ENCODE measurements at places on chromosomes 11 and 22. TPM values are rescaled to one million over a fixed set of nuclear protein-coding genes. Genes with fewer than 3 reads are reported as not detected.

KCNQ1 gene
- total RNA-seq: 0.74 TPM

SMTNL1 gene
- not detected for total RNA-seq

CRYBA4 gene
- not detected for total RNA-seq

PTPMT1 gene
- 72.6 TPM for total RNA-seq

SCUBE2 gene
- total RNA-seq: 0.44 TPM

MS4A2 gene
- not detected for total RNA-seq

VSTM5 gene
- total RNA-seq: not detected

RAB1B gene
- total RNA-seq: 149 TPM

WNT11 gene
- total RNA-seq: 1.5 TPM

ISX gene
- not detected for total RNA-seq

OAF gene
- total RNA-seq: 7.2 TPM

IRAG1 gene
- not detected for total RNA-seq

PLEKHA7 gene
- 37.2 TPM for total RNA-seq

OLFML1 gene
- not detected for total RNA-seq

CYTH4 gene
- 0.76 TPM for total RNA-seq

FIBIN gene
- not detected for total RNA-seq

F2 gene
- 2.2 TPM for total RNA-seq

CD44 gene
- 627 TPM for total RNA-seq

CAPN5 gene
- 12.4 TPM for total RNA-seq

PHRF1 gene
- total RNA-seq: 37.5 TPM

HBD gene
- total RNA-seq: not detected

SLC25A18 gene
- total RNA-seq: 0.11 TPM

KCNJ11 gene
- total RNA-seq: 0.90 TPM

C11orf86 gene
- 34.6 TPM for total RNA-seq

ELMOD1 gene
- total RNA-seq: 0.25 TPM

KDM2A gene
- total RNA-seq: 46.2 TPM

OR10D3 gene
- total RNA-seq: not detected

SYCE3 gene
- total RNA-seq: not detected

RASGRP2 gene
- 0.88 TPM for total RNA-seq

GRIK4 gene
- not detected for total RNA-seq

EPS8L2 gene
- 64.8 TPM for total RNA-seq

PKP3 gene
- 36.4 TPM for total RNA-seq

OVCH2 gene
- total RNA-seq: not detected

LRP5 gene
- total RNA-seq: 57.9 TPM

TMEM191B gene
- 1.4 TPM for total RNA-seq

APOL6 gene
- total RNA-seq: 1.8 TPM

C22orf42 gene
- total RNA-seq: not detected

SMC1B gene
- not detected for total RNA-seq

OR10G8 gene
- not detected for total RNA-seq

APOL1 gene
- total RNA-seq: 13.4 TPM

MMP27 gene
- not detected for total RNA-seq

H19 gene
- 12.4 TPM for total RNA-seq

OR2D2 gene
- not detected for total RNA-seq

OSM gene
- total RNA-seq: not detected

EFEMP2 gene
- 1.4 TPM for total RNA-seq

DMC1 gene
- 5.4 TPM for total RNA-seq

SLC39A13 gene
- total RNA-seq: 56.6 TPM

TBX1 gene
- total RNA-seq: 5.7 TPM

RFPL3 gene
- total RNA-seq: not detected

JAML gene
- not detected for total RNA-seq

NECTIN1 gene
- 8.4 TPM for total RNA-seq

NPTXR gene
- 15.1 TPM for total RNA-seq

SLC22A25 gene
- not detected for total RNA-seq

TMEM121B gene
- total RNA-seq: 0.21 TPM

SORL1 gene
- total RNA-seq: 1.9 TPM

KCTD14 gene
- 1.7 TPM for total RNA-seq

UPK3A gene
- not detected for total RNA-seq

OR2AG1 gene
- total RNA-seq: not detected
